Dermis microvascular lymphatic vessel endothelial cell (primary cell): ENCODE measurements at places on chromosomes 13 and 19. TPM values are rescaled to one million over a fixed set of nuclear protein-coding genes. Genes with fewer than 3 reads are reported as not detected.

KCNC3 gene
- total RNA-seq, result 0.13 and 0.76 TPM in 2 replicates

- peak; percentile 39 for DNase-seq
Observed at GRCh38 chr19:2282062-2282861, at the start of gene PEAK3. Gene PEAK3 (minus strand): TSS chr19:2282175. CDS start chr19:2280931, 1,244 bp downstream.

DNA sequence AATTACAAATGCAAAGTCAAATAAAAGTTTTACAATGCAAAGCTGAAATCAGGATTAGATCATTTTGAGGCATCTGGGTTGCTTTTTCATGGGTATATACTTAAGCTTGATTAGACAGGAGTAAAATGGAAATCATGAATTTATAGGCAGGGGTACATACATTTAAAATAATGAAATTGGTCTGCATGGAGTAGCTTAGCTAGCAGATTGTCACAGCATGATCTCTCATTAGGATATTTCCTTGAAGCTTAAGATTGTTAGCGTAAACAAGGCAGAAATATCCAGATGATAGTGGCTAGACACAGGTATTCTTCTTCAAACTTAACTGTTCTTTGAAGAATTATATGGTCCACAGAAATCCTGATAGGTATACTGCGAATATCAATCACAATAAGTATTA is 1627.0 kb upstream of the PCDH20 start:
- DNase-seq, result no peak

DNA sequence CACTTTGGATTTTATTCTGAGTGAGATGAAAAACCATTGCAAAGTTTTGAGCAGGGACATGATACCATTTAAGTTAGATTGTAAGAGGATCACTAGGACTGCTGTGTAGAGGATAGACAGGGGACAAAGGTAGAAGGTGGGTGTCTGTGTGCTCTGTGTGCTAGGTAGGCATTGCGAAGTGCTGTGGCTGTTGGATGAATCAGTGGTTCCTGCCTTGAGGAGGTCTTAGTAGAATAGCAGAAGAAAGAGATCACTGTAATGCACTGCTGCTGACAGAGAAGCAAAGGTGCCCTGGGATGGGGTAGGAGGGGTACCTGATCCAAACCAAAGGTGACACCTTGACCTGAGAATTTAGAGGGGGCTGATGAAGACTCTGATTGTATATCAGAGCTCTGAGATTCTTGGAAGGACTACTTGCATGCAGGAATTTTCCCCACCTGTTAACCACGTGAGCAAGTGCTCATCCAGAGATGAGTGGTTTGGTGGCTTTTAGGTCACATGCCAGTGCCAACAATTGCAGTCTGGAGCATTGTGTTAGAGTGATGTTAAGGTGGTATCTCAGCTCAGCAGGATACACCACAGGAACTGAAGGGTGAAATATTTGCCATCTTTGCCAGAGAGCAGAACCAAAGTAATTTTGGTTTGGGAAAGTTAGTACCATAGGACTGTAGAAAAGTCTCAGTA is 10.8 kb downstream of the WASF3 start:
- DNase-seq, result no peak

- DNase-seq, result peak; percentile 71
Observed at GRCh38 chr13:46778890-46779289, 18.1 kb downstream of the ESD start.

SSC5D gene
- under 0.01 and 0.13 TPM in 2 replicates for total RNA-seq

GRCh38 chr19:20926796-20927195 is 3.7 kb downstream of the ZNF85 start:
- DNase-seq, result no peak

CRLF1 gene
- 0.13 TPM in 1 of 2 replicates, not detected in the other for total RNA-seq

- no peak for DNase-seq
Observed at GRCh38 chr19:18009412-18010066, 1.6 kb downstream of the ARRDC2 start.

IGFL4 gene
- total RNA-seq, result not detected in 2 replicates

NPAS1 gene
- not detected in 2 replicates for total RNA-seq

MBD3L1 gene
- not detected in 2 replicates for total RNA-seq

GRCh38 chr19:45141203-45141900 is 19.4 kb downstream of the NKPD1 start:
- DNase-seq, result no peak

SIGLEC8 gene
- total RNA-seq, result not detected in 2 replicates

DNA sequence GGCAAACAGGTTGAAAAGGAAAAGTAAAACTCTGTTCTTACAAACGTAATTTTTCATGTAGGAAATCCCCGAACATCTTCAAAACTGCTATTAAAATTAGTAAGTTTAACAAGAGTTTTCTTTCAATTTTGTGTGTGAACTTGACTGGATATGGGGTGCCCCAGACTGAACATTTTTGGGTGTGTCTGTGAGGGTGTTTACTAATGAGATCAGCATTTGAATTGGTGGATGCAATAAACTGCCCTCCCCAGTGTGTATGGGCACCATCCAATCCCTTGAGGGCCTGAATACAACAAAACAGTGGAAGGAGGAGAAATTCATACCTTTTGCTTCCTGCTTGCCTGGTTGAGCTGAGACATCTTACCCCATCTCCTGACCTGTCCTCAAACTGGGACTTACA is 11.8 kb downstream of the HAUS8 start:
- no peak for DNase-seq

IQCN gene
- 0.13 and 0.25 TPM in 2 replicates for total RNA-seq

NCR1 gene
- total RNA-seq, result not detected in 2 replicates

- DNase-seq, result no peak
Observed at GRCh38 chr19:48451624-48452023, 3.8 kb upstream of the KCNJ14 start.

GRCh38 chr13:44032802-44033201 is 153.1 kb downstream of the LACC1 start:
- DNase-seq, result no peak

- DNase-seq, result no peak
Observed at GRCh38 chr13:39274739-39275325, 236.6 kb downstream of the NHLRC3 start.

DNA sequence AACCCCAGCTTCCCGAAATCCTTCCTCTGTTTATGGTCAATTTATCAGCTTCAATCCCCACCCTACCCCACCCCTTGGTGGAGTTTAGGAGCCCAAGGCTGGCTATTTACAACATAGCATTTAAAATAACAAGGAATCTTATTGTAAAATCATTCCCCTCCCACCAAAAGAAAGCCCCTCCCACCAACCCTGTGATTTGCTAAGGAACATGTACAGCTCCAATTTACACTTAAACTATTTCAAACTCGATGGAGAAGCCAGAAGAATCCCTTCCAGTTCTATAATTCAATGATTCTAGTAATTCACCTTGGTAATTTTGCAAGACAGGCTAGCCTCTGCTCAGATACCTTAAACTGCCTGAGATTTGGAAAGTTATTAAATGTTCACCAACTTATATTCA is 3.0 kb downstream of the LATS2 start:
- no peak for DNase-seq

ZIC2 gene
- 0.13 and 0.25 TPM in 2 replicates for total RNA-seq

- no peak for DNase-seq
Observed at GRCh38 chr13:71137101-71137500, 729.9 kb downstream of the DACH1 start.

DNA sequence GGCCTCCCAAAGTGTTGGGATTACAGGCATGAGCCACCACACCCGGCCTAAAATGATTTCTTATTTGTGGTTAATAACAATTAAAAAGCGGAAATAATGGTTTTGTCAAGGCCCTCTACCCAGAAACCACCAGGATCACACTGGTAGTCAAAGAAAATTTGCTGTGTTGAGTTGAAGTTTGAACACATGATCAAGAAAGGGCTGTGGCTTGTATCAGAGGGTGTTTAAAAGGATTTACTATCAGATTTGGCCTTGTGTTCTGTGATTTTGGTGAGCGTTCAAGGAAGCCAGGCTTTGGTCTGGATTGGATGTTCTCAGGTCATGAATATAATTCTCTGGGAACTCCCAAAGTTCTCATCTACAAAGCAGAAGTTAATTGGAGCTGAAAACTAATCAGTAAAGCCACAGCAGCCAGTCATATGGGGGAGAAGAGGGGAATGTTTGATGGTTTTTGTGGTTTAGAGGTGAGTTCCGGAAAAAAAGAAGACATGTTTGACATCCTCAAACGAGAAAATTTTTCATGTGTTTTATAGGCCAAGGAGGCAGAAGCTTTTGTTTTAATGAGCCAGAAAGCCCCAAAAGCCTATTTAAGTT is 10.6 kb upstream of the ZNF556 start:
- DNase-seq, result no peak

DNA sequence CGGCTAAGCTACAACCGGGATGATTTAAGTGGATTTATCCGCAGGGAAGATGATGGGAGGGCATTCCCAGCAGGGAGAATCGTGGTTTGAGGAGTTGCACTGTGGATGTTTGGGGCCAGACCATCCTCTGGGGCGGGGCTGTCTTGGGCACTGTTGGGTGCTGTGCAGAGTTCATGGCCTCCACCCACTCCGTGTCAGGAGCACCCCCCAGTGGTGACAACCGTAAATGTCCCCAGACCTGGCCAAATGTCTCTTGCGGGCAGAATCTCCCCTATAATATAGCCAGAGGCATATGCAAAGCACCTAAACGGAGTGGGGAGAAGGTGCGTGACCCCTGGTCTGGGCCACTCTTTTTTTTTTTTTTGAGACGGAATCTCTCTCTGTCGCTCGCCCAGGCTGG is 40.2 kb downstream of the SMIM24 start:
- no peak for DNase-seq

GRCh38 chr13:66977161-66977560 is 253.0 kb downstream of the PCDH9 start:
- DNase-seq, result no peak

CEACAM21 gene
- 10.8 and 17.7 TPM in 2 replicates for total RNA-seq

DNA sequence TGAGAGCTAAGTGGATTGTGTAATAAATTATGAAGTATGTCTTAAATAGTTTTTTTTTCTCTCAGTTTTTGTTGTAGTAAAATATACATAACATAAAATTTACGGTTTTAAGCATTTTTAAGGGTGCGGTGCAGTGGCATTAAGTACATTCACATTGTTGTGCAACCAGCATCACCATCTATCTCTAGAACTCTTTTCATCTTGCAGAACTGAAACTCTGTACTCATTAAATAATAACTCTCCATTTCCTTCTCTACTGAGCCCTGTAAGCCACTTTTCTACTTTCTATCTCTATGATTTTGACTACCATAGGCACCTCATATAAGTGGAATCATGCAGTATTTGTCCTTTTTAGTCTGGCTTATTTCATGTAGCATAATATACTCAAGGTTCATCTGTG is 87.1 kb downstream of the GJA3 start:
- DNase-seq, result no peak

GRCh38 chr19:55391702-55392615 is 6.2 kb downstream of the RPL28 start:
- DNase-seq, result no peak

PTH2 gene
- not detected in 2 replicates for total RNA-seq

GRCh38 chr19:19269952-19270694 is 3.0 kb downstream of the TM6SF2 start:
- no peak for DNase-seq

DNA sequence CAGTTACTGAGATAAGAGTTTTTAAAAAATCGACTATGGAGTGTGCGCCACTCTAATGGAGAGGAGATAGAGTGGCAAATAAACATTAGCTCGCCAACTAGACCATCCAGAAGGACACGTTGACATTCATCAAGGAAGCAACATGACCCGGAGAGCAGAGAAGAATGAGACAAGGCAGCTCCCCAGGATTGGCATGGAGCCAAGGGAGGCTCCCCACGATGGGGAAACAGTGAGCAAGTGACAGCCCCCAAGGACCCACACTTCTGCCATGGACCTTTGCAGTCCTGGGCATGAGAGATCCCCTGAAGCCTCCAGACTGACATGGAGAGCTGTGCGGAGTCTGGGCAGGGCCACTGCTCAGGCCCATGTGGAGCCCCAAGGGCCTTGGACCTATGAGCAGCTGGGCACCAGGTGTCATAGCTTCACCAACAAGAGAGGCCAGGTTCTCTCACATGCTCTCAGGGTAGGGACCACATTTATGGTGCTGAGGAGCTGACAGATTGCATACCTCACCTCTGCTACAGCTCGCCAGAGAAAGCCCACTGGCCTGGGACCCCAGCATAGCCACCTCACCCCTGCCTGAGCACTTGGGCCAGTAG is 6.7 kb downstream of the SIGLEC6 start:
- DNase-seq, result no peak

DNA sequence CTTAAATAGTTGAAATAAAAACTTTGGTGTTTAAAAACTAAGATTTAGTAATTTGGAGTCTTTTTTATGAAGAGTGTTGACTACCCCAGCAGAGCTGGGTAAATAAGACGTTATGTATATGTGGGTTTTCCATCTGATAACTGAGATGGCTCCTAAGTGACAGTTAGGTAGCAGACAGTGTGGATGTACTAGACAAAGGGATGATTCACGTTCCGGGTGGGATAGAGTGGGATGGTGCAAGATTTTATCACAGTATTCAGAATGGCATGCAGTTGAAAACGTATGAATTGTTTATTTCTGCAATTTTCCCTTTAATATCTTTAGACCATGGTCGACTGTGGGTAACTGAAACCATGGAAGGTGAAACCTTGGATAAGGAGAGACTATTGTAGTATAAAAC is 50.4 kb downstream of the NAA16 start:
- no peak for DNase-seq

SCN1B gene
- total RNA-seq, result 5.0 and 5.2 TPM in 2 replicates

CYP4F11 gene
- not detected in 2 replicates for total RNA-seq

- DNase-seq, result peak; percentile 97
Observed at GRCh38 chr13:89900104-89900765, 1447.3 kb upstream of the MIR17HG start.

DNA sequence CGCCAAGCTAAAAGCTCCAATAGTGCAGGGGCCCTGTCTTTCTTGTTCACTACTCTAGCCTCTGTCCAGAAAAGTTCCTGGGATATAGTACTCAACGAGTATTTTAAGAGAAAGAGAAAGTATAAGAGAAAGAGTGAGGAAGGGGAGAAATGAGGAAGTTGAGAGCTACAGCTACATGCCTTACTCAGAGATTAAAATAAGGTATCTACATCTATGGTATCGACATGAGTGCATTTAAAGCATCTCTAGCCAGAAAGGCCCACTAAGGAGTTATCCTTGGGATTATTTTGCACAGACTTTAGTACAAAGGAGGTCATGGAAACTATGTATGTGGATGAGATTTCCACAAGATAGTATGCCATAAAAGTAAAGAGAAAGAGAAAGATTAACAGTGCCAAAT is 28.5 kb downstream of the MYCBP2 start:
- DNase-seq, result no peak

DNA sequence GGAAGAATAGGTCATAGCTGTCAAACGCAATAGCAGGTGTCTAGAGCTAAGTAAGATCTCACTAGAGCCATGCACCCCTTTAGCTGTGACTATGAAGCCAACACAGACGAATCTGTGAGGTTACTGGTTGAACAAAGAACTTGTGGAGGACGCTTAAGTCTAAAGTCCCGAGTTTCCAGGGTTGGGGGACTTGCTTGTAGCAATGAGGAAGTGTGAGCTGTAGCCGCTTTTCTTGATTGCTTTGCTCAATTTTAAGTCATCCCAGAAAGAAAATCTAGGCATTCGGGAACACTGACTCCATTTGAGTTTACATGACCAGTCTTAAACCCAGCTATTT is 1.6 kb downstream of the GPC5 start:
- DNase-seq, result no peak

NCAN gene
- under 0.01 TPM in 1 of 2 replicates, not detected in the other for total RNA-seq

CEACAM20 gene
- not detected in 2 replicates for total RNA-seq

PTGER1 gene
- 0.13 and 0.25 TPM in 2 replicates for total RNA-seq
